ENCODE measurements at places on chromosomes 5 and 9.

GRCh38 chr9:120723565-120723964 is 9.3 kb upstream of the MEGF9 start:
- DNase-seq = no peak

- DNase-seq = no peak
Measured at GRCh38 chr5:38645508-38645907, 89.1 kb upstream of the LIFR start.

- no peak for DNase-seq
Measured at GRCh38 chr9:82367016-82367415, 378.4 kb downstream of the SPATA31D1 start.

- DNase-seq = no peak
Measured at GRCh38 chr9:135533113-135533512, 11.9 kb downstream of the LCN1 start.

DNA sequence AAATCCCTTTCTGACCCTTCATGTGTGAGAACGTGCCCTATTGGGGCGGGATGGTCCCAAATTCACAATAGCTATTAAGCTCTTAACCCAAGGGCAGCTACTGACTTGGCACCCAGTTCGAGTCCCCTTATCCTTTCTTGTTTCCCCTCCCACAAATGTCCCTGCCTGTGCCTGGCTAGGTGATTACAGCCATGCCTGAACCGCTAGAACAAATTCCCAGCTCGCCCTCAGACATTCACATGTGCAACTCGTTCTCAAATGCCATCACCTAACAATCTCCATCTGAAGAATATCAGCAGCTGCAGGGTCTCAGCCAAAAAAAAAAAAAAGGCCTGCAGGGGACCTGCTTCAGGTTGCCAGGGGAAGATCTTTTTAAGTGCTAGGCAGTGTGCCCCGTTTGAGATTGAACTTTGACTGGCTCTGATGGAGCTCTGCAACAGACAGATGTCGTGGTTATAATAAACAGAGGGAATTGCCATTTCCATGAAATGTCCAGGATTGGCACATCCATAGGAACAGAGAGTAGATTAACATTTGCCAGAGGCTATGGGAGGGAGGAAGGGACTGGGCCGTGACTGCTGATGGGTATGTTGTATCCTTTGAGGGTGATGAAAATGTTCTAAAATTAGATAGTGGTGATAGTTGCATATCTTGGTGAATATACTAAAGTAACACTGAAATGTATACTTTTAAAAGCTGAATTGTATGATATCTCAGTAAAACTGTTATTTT is 347.2 kb upstream of the WWC1 start:
- no peak for DNase-seq

DNA sequence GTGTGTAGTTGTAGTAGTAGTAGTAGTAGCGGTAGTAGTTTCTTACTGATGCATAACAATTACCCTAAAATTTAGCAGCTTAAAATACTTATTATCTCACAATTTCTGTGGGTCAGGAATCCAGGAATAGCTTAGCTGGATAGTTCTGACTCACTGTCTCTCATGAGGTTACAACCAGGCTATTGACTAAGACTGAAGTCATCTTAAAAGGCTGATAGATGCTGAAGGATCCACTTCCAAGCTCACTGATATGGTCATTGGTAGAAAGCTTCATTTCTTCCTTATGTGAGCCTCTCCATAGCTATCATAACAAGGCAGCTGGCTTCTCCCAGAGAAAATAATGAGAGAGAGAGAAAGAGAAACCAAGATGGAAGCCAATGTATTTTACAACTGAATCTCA is 147.5 kb upstream of the FBXL17 start:
- DNase-seq = no peak

DNA sequence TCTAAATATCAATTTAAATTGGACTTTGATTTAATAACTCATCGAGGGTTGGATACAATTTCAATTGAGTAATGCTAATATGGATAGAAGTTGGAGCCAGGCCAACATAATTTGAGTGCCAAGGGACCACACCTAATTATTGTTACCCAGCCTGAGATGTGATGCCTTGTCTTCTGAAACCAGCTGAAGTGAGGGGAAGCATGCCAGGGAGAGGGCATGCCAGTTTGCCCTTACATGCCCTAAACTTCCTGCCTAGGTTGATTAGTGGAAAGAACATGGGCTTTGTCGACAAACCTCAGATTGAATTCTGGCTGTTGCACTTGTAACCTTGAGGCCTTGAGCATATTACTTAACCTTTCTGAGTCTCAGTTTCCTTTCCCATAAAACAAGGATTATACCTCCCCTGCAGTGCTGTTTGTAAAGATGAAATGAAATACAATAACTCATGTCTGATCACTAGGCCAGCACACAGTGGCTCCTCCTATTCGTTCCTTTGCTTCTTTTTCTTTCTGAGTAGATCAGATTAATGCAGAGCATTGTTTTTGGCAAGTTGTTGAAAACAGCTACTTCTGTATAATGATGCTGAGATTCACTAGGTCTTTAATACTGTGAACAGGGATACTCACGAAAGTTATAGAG is 412.8 kb downstream of the TLE4 start:
- DNase-seq = no peak

DNA sequence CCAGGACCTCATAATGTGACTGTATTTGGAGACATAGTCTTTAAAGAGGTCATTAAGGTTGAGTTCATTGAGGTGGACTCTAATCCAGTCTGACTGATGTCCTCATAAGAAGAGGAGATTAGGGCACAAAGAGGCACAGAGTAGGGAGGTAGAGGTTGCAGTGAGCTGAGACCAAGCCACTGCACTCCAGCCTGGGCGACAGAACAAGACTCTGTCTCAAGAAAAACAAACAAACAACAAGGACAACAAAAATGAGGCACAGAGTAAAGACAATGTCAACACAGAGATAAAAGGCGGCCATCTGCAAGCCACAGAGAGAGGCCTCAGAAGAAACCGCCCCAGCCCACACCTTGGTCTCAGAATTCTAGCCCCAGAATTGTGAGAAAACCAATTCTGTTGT is 17.0 kb upstream of the TDRD7 start:
- no peak for DNase-seq

DNA sequence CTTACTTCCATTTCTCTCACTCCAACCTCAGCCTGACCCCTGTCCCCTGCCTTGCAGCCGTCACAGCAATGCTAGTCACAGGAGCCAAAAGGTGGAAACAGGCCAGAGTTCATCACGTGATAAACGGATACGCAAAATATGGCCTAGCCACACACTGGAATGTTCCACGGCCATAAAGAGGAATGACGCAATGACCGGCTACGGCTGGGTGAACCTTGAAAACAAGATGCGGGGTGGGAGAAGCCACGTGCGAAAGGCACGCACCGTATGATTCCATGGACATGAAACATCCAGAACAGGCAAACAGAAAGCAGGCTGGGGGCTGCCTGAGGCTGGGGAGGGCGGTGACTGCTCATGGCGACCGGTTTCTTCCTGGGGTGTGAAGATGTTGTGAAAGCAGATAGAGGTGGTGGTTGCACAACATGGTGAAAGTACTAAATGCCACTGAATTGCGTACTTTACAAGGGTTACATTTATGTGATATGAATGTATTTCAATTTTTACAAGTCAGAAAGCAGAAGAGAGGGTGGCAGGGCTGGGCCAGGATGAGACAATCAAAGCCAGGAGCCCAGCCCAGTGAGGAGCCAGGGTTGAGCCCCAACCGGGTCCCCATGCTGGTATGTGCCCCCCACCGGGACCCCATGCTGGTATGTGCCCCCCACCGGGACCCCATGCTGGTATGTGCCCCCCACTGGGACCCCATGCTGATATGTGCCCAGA is 117.8 kb upstream of the SARDH start:
- DNase-seq = no peak

- DNase-seq = no peak
Measured at GRCh38 chr5:124259017-124259416, 487.4 kb downstream of the ZNF608 start.

GRCh38 chr9:82549174-82549821 is 513.6 kb downstream of the RASEF start:
- DNase-seq = no peak

DNA sequence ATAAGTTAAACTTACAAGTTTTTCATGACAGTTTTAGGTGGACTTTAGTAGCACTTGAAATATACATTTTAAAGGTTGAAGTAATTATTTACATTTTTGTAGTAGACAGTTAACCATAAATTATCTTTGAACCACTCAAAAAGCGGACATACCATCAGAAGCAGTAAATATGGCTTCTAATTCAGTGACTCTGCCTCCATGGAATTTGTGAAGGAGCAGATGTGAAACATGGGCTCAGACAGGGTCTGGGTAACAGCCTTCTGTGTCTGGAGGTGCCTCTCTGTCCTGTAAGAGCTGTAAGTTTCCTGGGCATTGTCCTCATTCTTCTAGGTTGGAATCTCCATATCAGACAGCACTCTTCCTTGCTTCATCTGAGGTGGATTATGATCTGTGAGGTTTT is 12.4 kb downstream of the RLN2 start:
- no peak for DNase-seq

GRCh38 chr5:72463449-72464052 is 43.7 kb downstream of the ZNF366 start:
- DNase-seq = no peak

GRCh38 chr5:122089096-122090013 is 11.3 kb upstream of the LOX start:
- no peak for DNase-seq

DNA sequence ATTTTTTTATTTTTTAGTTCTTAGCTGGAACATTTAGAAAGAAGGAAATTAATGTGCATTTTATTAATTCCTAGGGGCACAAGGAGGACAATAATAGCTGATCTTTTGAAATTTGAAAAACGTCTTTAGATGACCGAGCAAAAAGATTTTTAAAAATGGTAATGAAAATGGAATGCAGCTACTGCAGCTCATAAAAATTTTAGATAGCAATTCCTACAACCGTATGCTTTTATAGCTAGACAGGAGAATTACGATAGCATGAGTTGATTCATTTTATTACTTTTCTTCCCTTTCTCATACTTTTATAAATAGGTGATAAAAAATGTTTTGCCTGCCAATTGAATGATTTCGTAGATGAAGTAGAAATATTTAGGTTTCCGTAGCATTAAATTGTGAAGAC is 13.7 kb upstream of the RUFY1 start:
- DNase-seq = no peak

DNA sequence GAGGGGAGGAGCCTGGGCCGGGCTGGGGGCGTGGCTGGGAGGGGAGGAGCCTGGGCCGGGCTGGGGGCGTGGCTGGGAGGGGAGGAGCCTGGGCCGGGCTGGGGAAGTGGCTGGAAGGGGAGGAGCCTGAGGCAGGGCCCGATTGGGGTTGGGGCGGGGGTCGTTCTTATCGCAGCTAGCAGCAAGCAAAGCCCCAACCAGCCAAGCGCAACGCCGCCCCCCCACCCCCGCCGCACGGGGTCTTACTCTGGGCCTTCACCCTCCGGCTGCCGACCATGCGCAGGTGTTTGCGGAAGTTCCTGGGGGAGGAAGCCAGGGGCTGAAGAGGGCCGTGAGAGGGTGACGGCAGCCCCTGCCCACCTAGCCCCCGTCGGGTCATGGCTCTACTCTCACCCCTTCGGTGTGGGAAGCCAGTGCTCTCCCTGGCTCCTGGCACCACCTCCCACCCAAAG is 5.0 kb downstream of the NSMF start:
- no peak for DNase-seq

DNA sequence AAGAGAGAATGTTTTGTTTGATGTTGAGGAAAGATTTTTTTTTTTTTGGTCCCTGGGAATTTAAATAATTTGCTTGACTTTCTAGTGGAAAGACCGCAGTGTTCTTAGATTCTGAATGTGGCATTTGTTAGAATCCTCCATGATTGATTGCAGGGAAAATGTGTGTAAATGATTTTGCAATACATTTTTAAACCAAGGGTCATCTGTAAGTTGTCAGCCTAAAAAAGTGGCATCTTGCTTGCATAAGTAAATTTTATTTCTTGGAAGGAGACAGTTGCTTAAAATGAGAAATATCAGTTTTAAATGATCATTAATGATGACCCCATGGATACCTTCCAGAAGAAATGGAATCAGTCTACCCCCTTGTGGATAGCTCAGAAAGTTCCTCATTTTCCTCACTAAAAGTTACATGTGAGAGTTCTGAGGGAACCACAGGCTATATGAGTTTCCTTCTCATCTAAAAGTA is 105.1 kb upstream of the SLC25A48 start:
- no peak for DNase-seq

GRCh38 chr9:131656356-131657036 is 83.4 kb downstream of the RAPGEF1 start:
- DNase-seq = no peak

DNA sequence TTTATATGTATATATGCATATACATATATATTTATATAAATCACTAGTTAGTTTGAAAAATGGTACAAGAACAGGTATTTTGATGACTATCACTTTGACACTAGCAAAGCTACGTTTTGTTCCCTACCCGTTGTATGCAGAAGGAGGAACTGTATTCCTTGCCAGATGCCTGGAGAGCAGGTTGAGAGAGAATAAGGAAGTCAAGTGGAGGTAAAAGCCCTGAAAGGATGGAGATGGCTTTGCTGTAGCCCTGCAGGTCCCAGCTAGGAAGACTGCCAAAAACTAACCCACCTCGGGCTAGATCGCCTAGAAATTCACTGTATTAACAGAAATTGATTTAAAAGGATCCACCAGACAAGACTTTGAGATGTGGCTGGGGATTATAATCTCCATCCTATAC is 229.3 kb downstream of the RFX3 start:
- DNase-seq = no peak

GRCh38 chr9:130305381-130305780 is 39.8 kb downstream of the HMCN2 start:
- DNase-seq = no peak

DNA sequence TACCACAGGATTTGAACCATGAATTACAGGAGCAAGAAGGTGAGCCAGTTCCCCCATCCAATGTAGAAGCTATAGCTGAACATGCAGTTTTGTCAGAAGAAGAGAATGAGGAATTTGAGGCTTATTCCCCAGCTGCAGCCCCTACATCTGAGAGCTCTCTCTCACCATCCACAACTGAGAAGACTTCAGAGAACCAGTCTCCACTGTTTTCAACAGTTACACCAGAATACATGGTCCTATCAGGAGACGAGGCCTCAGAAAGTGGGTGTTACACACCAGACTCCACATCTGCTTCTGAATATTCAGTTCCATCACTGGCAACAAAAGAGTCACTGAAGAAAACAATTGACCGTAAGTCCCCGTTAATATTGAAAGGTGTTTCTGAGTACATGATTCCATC is 40.9 kb downstream of the CMYA5 start:
- no peak for DNase-seq

DNA sequence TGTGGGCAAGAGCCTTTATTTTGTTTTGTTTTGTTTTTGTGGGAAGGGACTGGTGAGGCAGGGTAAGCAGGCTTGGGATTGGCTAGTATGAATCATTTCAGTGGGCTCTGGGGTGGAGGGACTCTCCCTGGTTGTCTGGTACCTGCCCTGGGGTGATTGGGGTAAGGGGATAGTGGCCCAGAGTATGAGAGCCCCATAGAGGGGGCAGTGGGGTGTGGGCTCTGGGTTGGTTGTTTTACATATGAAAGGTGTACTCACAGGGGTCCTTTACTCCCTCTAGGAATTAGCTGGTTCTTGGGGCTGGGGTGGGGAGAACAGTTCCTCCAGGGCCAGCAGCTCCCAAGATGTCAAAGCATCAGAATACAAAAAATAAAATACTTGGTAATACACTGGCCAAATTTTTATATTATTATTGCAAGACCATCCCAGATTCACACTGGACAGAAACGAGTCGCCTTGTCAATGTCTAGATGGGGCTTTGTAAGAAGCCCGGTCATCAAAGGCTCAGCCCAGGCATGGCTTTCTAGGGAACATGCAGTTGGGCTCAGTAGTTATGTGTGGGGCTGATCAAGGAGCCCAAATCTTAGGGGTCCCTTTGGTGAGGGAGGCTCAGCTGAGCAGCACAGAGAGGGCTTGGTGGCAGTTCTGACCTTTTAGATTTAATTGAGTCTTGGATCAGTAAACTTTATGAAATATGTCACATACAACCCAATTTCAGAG is 190.5 kb downstream of the NXNL2 start:
- DNase-seq = no peak
